Breast epithelium (tissue), 4 donors: ENCODE measurements at places on chromosomes 7 and 10.

DNA sequence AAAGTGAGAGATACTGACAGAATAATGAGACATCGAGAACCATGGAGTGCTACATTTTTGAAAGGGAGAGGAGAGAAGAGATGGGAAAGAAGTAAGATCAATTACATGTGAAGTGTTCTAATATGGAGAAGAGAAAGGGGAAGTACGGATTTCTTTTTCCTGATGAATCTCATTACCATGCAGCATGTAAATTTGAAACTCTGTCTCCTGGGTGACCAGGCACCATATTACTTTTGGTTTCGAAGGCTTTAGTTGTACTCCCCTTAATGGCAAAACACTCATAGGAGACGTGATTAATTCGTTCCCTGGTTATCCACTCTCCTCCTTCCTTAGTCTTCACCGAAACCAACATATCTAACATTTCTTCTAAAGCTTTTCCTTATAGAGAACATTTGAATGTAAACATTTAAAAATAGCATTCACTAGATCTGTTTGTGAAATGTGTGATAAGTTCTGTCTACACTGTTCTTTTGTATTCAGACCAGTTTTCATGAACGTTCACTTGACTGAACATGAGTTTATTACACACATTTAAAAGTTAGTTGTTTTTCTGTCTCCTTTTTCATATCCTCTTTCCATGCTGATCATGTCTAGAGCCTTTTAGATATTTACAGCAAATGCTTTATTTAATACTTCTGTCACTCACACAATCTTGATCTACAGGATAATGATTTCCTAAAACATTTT lies 80.2 kb upstream of the MSRB2 start:
- no peak for DNase-seq

GRCh38 chr7:76409537-76409936 lies at the start of gene SSC4D:
Gene SSC4D (minus strand): TSS chr7:76409697. CDS start chr7:76404439, 5,258 bp downstream.
- no peak for DNase-seq

DNA sequence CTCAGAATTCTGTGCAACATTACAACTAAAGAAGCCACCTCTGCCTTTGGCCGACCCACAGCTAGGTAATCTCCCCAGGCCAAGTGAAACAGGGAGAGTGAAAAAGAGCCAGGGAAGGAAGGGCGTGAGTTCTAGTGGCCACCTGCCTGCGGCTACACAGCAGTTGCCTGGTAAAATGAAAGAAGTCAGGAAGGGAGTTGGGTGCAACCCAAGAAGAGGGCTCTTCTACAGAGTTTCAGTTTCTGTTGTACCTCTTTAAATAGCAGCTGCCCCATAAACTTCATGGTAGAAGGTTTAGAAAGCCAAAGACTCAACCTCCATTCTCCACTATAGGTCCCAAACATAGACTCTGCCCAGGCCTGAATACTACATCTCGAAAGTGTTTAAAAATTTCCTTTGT lies 76.2 kb upstream of the TMEM168 start:
- no peak for DNase-seq

- DNase-seq = no peak
These were observed 270.1 kb downstream of the AGMO start for GRCh38 chr7:15291699-15292098.

DNA sequence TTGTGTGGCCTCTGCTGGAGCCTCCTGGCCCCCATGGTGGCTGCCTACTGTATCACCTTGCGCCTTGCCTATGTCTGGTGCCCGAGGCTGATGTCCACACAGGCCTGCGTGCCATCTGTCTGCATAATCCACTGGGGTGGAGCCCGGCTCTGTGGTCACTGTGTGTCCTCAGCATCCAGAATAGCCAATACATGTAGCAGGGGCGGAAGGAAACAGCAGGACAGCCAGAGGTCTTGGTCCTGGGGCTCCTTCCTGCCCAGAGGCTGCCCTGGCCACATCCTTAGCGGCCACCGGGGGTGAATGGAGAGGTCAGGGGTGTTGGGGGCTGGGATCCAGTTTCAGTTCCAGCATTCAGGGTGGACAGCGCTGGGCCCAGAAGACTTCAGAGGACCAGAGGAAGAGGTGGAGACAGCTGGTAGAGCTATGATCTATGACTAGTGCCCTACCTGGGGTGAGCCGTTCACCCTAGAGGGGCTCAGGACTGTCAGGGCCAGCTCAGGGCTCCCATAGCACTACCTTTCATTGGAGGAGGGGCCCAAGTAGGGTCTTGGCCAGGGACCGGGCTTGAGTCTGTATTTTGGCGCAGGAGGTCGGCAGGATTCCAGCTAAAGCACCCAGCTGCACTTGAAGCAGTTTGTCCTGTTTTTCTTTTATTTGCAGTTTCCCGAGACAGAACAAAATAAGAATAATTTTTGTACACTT lies 15.9 kb downstream of the YKT6 start:
- DNase-seq = no peak

GRCh38 chr10:35882422-35883150 lies 240.5 kb upstream of the FZD8 start:
- DNase-seq = no peak

DNA sequence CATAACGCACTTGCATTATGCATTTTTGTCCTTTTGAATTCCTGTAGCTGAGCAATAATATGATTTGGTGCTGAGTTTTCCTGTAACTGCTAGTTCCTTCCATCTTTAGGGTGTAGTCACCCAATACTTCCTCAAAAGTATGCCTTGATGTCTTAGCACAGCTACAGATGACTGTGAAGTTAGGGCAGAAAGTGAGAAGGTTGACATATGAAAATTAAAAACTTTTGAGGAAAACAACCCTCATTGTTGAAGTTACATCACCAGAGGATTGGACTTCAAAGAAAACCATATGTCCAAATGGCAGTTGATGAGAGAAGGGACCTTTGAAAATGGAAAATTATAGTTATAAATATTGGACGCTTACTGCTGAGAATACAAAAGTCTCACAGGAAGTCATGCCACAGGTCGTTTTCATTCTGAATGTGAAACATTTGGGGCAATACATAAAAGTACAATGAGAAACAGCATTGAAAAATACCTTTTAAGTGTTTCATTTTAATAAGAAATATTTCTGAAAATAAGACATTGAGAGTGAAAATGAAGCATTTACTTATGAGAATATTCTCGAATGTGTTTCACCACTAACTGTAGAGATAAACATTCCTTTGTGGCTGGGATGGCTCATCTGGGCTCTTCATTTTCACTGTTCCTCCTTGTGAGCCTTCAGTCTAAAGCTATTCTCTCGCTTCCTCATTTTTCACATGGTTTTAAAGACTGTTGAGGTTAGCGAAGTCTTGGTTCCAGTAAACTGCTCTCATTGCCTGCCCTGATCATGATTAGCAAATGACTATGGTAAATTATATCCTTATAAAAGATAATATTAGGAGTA lies 61.4 kb upstream of the NME8 start:
- DNase-seq = no peak

GRCh38 chr10:129057856-129058663 lies 409.0 kb upstream of the MGMT start:
- DNase-seq = peak; percentile 43

- no peak for DNase-seq
These were observed 259.7 kb downstream of the EXOC4 start for GRCh38 chr7:133512560-133512959.

DNA sequence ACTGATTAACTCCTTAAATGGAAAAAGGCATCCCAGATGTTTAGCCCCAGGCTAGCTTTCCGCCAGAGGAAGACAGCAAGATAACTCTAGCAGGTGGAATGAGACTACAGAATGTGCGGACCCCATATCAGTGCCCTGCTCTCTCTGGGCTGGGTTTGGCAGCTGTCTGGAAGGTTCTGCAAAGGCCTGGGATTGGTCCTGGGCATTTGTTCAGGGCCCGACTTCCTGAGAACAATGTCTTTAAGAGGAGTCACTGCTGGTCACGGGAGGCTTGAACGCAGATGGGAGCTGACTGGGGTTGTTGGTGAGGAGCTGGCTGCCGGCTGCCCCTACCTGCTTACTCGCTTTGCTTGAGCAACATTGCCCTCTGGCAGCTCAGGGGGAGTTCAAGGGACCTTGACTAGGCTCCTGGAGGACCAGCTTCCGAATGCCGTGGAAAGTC lies 130.6 kb upstream of the BTBD16 start:
- DNase-seq = no peak

- DNase-seq = no peak
These were observed 106.6 kb upstream of the KCNMA1 start for GRCh38 chr10:77744245-77744644.

DNA sequence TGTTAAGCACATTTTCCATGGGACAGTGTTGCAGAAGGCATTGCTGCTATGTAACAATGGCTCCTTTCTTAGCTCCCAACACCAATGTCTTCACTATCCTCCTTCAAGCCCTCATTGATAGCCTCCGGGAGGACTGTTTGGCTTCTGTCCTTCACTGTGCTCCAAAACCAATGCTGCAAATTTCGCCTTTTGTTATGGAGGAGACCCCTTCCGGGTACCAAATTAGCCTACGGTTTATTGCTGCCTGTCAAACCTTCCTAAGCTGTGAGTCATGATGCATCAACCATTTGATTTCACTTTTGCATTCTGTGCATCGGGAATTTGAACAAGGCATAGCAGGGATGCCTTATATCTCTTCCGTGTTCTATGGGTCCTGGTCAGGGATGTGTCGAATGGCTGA lies 432.9 kb downstream of the GATA3 start:
- no peak for DNase-seq

DNA sequence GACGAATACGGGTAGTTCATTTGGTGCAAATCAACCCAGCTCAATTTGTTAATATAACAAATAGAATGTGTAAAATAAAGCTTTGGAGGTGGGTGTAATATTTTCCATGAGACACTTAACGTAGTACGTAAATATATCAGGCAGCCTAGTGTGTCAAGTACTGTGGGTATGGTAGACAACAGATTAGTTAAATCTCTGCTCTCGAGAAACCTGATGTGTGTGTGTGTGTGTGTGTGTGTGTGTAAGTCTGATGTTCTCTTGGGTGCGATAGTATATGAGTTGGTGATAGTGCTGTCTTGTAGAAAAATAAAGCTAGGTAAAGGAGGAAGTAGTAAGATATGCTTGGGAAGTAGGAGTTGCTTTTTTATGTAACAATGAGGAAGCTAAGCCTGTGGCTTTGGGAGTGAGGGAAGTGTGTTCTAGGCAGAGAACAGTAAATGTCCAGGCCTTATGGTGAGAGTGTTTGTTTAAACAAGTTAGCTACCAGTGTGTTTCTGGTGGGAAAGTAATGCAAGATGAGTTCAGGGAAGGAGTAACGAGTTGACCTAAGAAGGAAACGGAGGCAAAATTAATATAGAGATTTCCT lies 26.1 kb downstream of the WAC start:
- DNase-seq = no peak

- peak; percentile 21 for DNase-seq
These were observed 63.9 kb upstream of the AHR start for GRCh38 chr7:17234398-17235031.

- DNase-seq = no peak
These were observed 68.7 kb downstream of the VWA2 start for GRCh38 chr10:114307731-114308130.

DNA sequence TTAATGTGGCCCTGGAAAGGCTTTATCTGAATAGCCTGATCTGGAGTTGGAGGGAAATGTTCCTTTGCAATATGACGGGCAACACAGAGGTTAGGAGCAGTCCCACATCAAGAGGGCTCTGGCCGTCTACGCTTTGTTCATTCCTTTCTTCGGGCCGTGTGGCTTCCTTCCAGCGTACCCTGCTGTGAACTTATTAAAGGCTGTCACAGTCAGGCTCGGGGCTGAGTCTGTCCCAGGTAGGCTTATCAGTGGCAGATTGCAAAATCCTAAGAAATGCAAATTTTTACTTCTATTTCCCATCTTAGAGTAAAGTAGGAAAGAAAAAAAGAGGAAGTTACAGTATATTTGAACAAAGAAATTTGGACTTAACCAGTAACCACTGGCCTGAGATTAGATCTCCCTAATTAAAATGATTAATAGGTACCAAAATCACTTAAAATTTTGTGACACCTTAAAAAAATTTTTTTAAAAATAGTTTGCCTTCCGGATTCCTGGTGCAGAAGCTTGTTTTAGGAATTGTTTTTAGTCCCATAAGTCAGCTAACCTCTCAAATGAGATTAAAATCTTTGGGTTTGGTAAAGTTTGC lies 453.1 kb upstream of the MKI67 start:
- DNase-seq = no peak

- no peak for DNase-seq
These were observed 3.1 kb upstream of the KIAA1217 start for GRCh38 chr10:24205821-24206220.

DNA sequence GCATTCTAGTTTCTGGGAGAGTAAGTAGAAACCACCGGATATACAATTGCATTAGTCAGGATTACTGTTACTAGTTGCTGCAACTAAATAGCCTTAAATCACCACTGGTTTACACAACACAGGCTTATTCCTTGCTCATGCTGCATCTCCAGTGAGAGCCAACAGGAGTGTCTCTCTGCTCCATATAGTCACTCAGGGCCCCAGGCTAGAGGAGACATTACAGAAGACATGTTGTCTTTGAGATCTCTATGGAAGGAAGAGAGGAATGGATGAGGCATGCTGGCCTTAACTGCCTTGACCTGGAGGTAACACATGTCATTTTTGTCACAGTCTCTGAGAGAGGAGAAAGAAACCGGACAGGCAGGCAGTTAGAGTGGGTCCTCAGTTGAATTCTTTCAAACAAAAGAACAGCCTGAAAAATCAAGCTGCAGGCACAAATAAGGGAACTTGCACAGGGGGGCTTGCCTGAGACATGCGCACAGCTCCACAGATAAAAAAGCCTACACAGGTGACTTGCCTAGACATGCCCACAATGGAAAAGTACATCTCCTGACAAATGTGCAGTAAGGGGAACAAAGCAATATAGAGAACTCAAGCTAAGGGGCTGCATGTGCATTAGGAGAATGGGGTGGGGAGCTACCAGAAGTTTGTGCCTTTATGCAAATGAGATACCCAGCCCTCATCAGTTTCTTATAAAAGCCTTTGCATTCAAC lies 348.0 kb downstream of the TYW1 start:
- DNase-seq = no peak

DNA sequence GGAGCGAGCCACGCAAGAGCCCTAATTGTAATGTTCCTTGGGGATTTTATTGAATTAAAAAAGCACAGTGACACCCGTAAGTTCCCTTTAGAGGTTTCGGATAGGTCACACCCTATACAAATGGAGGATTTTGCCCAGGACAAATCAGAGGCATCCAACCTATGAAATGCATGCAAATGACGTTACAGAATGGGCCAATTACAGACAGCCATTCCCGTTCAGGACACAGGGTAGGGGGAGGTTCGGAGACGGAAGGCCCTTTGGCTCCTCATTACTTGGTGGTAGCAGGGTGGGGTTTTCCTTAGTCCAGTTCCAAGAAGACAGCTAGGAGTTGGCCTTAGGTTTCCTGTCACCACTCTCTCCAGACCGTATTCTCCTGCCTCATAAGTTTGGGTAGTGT lies 754.1 kb downstream of the IPMK start:
- DNase-seq = no peak

DNA sequence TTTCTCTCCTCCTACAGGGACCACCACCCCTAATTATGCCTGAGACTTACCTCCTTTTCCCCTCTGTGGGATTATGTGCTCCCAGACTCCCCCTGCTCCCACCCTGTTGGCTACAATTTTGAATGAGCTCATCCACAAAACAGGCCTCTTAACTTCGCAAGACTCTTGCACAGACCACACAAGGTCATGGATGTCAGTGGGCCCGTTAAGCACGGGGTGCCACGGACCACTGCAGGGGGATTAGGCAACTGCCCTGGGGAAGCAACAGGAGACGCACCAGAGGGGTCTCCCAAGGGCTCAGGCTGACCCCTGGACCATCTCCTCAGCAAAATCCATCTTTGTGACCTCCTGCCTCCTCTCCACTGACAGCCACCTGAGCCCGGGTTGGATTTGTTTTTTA lies 42.1 kb upstream of the COL13A1 start:
- no peak for DNase-seq

GRCh38 chr10:55063811-55064210 lies 262.8 kb upstream of the PCDH15 start:
- no peak for DNase-seq
